NCI-H2029 (cell line): ENCODE measurements at places on chromosomes 2 and 18.

DNA sequence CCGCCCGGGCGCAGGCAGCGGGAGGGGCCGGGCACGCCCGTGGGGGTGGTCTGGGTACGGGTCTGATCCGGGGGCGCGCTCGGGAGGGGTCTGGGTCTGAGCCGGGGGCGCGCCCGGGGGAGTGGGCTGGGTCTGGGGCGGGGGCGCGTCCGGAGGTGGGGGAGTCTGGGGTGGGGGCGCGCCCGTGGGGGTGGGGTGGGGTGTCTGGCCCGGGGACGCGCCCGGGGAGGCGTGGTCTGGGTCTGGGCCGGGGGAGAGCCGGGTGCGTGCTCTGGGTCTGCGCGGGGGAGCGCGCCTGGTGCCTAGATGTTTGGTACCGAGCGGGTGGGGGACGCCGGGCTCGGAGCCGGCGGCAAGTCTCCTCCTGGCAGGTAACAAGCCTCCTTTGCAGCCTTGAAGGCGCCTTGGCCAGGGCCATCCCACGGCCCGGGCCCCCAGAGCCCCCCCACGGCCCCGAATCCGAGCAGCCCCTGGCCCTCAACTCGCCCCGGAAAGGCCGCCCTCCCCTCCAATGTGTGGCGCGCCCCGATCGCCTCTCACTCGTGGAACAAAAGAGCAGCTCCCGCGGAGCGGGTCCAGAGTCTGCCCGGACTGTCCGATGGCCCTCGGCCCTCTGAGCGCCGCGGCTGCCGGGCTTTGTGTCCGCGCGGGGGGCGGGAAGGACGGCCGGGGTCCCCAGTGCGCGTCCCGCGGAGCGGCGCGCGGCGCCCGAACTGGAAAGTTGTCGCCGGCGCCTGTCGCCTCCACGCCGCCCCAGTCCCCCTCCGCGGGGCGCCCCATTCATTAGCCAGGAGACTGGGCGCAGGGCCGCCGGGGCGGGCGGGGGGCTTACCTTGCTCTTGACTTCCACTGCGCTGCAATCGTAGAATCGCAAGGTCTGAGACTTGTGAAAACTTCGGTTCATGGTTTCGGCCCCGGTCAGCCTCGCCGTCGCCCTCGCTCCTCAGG, 595 bp downstream of the PARD6G start:
- no peak for DNase-seq

DNA sequence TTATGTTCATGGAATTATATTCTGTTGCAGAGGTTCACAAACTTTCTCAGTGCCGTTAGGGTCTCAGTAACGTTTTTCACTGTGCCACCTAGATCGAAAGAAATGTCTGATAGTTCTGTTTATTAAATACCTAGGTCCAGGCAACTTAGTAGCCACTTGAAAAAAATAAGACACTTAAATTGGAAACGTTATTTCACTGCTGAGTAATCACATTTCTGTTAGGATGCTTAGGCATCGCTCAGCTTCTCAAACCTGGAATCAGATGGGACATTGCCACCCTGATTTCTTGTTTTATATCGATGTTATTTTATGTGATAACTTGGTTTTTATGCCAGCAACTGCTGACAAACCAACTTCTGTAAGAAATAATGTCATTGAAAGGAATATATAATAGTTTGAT, 36.0 kb downstream of the ACTR3 start:
- DNase-seq = no peak

GRCh38 chr18:77108001-77108692, 24.4 kb downstream of the MBP start:
- no peak for DNase-seq

DNA sequence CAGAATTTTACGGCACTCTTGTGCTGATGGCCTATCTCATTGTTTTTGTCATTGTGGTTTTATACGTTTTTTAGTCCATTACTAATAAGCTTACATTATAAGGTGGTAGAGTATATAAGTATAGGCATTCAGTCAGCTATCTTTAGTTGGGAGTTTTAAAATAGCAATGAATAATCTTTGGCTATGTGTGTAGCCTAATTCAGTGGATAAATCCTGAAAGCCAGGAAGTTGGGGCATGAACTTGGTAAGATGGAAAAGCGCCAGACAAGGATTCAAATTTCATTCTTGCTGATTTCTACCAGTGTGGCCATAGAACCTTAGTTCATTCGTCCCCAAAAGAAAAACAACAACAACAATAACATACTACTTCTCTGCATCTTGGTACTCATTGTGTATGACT, 31.2 kb downstream of the EPC2 start:
- DNase-seq = no peak

DNA sequence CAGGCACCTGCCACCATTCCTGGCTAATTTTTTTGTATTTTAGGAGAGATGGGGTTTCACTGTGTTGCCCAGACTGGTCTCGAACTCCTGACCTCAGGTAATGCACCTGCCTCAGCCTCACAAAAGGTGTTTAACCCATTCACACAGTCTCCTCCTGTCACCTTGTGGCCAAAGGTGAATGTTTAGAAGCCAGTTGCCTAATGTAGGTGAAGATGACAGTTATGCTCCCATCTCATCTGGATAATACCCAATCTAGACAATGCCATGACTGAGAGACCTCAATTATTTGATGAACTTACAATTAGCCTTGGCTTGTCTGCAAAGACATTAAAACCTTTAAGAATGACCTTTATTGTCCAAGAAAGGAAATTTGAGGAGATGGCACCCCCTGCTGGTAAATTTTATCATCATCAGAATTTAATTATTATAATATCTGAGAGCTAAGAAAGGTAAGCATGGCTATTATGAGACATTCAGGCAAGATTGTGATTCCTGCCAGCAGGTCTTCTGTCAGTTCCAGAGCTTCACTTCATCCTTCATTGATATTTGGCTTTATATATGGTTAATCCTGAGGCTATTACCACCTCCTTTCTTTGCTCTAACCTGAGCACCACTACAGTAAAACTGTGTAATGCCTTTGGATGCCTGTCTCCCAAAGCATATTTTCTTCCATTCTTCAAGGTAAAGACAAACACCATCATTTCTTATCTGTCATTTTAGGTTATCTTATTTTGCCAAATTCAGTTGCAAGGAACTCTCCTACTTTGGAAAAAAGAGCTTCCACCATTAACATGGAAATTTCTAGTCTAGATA, 117.6 kb downstream of the FAM124B start:
- DNase-seq = no peak
